ENCODE measurements at places on chromosomes 12 and 14.

GRCh38 chr14:74595006-74595735 lies 16.9 kb downstream of the LTBP2 start:
- DNase-seq: peak; percentile 83

GRCh38 chr14:96205059-96205977 lies 679 bp downstream of the BDKRB2 start:
- no peak for DNase-seq

GRCh38 chr12:56634242-56634836 lies 4.2 kb upstream of the BAZ2A start:
- peak; percentile 49 for DNase-seq

- DNase-seq: no peak
Observed at GRCh38 chr12:128339126-128339520, 72.2 kb downstream of the TMEM132C start.

- DNase-seq: peak; percentile 40
Observed at GRCh38 chr14:34911209-34912150, 36.3 kb upstream of the BAZ1A start.

DNA sequence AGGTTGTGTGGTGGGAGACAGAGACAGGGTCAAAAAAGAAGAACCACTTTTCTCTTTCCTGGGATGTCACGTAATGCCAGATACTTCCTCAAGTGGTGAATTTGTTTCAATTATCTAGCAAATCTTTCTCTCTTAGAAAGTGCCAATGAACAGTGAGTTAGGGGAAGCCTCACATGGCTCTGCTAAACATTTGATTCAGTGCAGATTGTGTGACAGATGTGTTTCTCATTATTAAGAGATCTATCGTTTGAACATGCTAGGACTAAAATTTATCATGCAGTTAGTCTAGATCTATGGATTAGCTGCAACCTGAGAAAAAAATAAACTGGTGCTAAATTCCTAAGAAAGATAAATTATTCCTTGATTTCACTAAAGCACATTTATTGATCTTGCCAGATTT lies 247.8 kb downstream of the MDGA2 start:
- DNase-seq: no peak

GRCh38 chr14:39102265-39102968 lies 618 bp downstream of the SEC23A start:
- DNase-seq: peak; percentile 66

GRCh38 chr14:80930836-80931389 lies 10.6 kb downstream of the CEP128 start:
- no peak for DNase-seq

GRCh38 chr12:124302807-124303578 lies 8.1 kb downstream of the RFLNA start:
- no peak for DNase-seq
